GM13976 (cell line): ENCODE measurements at places on chromosomes 16 and 17.

- no peak for DNase-seq
Observed at GRCh38 chr17:76151896-76152454, 10.9 kb upstream of the FOXJ1 start.

- DNase-seq = no peak
Observed at GRCh38 chr16:10780628-10781027, 37.0 kb downstream of the NUBP1 start.

GRCh38 chr17:78395155-78395554, 16.7 kb downstream of the PGS1 start:
- DNase-seq = no peak

GRCh38 chr16:82857693-82858365, 231.1 kb downstream of the CDH13 start:
- no peak for DNase-seq

DNA sequence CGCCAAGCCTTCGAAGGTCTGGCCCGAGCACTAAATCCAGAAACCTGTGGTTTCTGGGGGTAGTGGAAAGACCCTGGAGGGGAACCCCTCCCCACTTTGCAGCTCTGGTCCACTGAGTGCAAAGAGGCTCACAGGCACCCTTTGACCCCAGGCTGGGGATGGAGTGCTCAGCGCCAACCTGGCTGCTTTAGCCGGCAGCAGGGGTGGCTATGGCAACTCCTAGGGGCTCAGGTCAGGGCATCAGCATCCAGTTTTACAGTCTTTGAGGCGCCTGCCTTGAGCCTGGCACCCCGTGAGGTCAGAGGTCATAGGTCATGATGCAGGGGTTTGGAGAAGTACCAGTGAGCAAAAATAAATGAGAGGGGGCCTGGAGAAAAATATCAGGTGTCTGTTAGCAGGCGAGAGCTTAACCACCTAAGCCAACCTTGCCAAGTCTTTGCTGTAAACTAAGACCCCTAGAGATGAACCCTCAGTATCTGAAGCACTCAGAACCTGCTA, 17.9 kb downstream of the CA7 start:
- no peak for DNase-seq

GRCh38 chr16:19014461-19014860, 30.7 kb downstream of the TMC7 start:
- no peak for DNase-seq

- no peak for DNase-seq
Observed at GRCh38 chr17:63984651-63985386, 12.1 kb upstream of the SCN4A start.

DNA sequence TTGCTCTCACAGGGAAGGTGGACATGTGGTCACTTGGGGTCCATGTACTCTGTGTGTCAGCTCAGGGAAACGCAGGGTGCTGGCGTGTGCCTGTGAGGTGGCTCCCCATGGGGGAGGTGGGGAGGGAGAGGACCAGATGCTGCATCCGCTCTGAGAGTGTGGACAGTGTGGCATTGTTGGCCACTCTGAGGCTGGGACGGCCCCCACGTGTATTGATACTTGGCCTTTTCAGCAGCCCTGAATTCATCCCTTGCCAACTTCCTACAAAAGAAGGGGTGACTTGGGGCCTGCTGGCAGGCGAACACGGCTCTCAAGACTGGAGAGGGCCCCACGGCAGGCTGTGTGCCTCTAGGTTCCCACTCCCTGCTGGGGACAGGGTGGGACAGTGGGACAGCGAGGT, 120.1 kb downstream of the RAB11FIP4 start:
- DNase-seq = no peak

DNA sequence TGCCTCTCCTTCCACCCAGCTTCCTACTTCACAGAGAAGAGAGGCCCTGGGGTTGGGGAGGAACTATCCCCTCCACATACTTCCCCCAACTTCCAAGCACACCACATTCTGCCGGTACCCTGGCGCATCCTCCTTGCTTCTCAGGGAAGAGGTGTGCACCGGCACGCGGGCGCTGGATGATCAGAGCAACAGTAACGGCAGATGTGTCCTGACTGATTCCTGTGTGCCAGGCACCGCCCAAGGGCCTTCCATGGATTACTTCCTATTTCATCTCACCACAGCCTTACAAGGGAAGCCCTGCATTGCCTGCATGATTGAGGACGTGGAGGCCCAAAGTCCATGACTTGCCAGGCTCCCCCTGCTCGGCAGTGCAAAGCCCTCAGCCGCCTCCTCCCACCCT, 21.1 kb upstream of the MLKL start:
- no peak for DNase-seq

DNA sequence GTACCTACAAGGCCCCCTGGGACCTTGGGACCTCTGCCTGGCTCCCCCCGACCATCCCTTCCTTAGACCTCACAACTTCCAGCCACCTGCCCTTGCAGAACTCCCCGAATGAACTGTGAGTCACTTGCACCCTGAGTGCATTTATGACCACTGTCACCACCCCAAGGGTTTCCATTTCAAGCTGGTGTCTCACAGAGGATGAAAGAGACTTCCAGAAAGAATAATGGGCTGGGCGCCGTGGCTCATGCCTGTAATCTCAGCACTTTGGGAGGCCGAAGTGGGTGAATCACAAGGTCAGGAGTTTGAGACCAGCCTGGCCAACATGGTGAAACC, 124.5 kb upstream of the CIBAR2 start:
- no peak for DNase-seq

- DNase-seq = no peak
Observed at GRCh38 chr16:81319221-81319912, 4.6 kb downstream of the GAN start.

DNA sequence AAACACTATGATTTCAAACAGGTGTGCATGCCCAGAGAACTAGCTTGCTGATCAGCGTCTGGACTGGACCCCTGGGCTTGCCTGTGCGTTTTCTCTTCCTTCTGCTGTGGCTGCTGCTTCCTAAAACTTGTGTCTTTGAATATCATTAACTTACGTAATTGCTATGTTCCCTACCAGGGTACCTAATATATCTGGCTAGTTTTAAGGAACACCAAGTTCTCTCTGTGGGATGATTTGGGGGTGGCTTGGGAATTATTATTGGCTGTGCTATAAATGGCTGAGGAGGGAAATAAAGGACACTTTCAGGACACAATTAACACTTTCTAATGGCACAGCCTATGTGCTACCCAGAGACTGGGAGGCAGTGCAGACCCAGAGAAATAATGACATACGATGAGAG, 606.0 kb upstream of the RBFOX1 start:
- no peak for DNase-seq

GRCh38 chr16:65279576-65279975, 157.7 kb upstream of the CDH11 start:
- DNase-seq = no peak

- no peak for DNase-seq
Observed at GRCh38 chr17:40265337-40265736, 22.3 kb upstream of the CDC6 start.

DNA sequence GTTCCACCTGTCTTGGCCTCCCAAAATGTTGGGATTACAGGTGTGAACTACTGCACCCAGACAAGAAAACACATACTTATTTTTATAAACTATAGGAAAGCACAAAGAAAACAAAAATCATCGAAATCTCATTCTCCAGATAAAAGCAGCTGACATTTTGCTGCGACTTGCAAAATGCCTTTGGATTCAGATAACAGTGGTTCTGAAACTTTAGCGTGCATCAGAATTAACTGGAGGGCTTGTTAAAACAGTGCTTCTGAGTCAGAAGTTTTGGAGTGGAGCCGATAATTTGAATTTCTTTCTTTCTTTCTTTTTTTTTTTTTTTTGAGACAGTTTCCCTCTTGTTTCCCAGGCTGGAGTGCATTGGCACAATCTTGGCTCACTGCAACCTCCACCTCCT, 17.7 kb upstream of the GJD3 start:
- no peak for DNase-seq

DNA sequence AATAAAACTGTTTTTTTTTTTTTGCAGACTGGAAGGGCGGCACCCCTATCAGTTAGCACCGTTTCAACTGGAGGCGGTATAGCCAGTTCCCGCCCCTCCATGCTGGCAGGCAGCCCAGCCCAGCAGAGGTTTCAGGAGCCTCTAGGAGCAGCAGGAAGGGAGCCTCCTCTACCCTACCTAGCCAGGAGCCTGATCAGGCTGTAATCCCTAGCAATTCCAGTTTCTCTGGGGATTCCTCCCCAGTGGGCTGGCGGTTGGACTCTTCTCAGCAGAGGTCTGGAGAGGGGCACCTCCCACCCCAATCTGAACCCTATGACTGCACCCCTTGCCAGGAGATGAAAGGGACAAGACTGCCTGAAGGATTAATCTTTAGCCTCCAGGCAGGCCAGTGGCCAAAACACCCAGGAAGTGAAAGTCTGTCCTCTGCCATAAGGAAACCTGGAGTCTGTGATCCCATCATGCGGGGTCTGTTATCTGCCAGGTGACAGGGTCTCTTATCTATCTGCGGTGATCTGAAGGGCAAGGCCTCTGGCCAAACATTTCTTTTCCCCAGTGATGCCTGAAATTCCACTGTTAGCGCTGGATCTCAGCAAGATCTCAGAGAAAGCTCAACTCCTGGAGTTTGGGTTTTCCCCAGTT, 4.9 kb upstream of the CDH1 start:
- DNase-seq = no peak

- no peak for DNase-seq
Observed at GRCh38 chr17:48149787-48150463, 42.4 kb downstream of the SNX11 start.

- DNase-seq = no peak
Observed at GRCh38 chr16:27928542-27928941, 135.0 kb downstream of the GSG1L start.

- no peak for DNase-seq
Observed at GRCh38 chr17:49820773-49821172, 27.1 kb downstream of the TAC4 start.

GRCh38 chr17:41451154-41451728, 10.5 kb upstream of the KRT38 start:
- no peak for DNase-seq

DNA sequence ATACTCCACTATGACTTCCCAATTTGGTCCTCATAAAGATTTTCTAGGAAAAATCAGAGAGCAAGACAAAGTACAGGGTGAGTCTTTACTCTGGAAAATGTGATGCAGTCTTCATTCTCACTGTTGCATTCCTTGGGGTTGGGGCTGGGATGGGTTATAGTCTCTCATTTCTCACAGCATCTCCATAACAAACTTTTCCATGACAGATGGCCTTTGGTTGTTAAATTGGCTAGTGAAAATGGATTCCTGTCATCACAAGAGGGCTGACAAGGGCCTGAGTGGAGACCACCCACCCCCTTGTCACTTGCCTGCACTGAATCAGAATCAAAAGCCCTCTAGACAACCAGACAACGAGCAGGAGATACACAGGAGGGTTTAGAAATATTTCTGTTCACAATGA, 174.6 kb downstream of the AATF start:
- DNase-seq = no peak

DNA sequence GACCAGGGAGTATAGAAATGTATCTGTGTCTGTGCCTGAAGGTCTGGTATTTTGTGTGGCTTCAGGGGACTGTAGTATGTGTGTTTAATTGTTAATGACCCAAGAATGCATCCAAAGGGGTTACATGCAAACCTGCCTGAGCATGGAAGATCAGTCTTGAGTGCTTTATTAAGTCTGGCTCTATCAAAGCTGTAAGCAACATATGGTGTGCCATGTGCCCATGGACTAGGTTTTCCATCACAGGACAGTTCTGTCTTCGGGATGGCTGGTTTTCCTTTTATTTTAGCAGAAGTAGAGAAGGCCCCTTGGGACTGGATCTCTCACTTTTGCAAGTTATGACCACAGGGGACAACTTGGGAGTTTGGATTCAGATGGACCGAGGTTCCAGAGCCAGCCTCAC, 18.2 kb downstream of the RBFOX1 start:
- DNase-seq = no peak

GRCh38 chr17:7321466-7321865, 6.3 kb upstream of the GPS2 start:
- DNase-seq = no peak
